AG04449 (cell line): ENCODE measurements at places on chromosomes 2 and 18.
A peak's percentile ranks its signal among the peaks of the same experiment; 100 is the strongest.

- DNase-seq = peak; percentile 36
Measured at GRCh38 chr2:179422037-179422643, 157.5 kb upstream of the SESTD1 start.

DNA sequence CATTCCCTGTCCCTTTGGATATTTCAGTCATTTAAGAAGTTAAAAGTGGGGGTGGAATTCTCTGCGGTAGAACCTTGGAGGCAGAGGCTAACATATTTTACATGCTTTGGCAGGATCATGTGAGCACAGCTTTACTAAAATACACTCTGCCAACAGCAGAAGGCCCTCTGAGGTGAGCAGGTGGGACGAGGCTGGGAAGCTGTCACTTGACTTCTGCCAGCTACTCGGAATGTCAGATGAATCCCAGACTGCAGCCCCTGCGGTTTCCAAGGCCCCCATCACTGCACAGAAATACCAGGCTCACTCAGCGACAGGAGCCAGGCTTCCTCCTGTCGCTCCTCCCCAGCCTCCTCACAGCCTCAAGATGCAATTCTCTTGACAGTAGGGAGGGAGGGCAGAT lies 220.9 kb upstream of the REV1 start:
- no peak for DNase-seq

- DNase-seq = no peak
Measured at GRCh38 chr2:26884486-26884885, 36.6 kb downstream of the DPYSL5 start.

DNA sequence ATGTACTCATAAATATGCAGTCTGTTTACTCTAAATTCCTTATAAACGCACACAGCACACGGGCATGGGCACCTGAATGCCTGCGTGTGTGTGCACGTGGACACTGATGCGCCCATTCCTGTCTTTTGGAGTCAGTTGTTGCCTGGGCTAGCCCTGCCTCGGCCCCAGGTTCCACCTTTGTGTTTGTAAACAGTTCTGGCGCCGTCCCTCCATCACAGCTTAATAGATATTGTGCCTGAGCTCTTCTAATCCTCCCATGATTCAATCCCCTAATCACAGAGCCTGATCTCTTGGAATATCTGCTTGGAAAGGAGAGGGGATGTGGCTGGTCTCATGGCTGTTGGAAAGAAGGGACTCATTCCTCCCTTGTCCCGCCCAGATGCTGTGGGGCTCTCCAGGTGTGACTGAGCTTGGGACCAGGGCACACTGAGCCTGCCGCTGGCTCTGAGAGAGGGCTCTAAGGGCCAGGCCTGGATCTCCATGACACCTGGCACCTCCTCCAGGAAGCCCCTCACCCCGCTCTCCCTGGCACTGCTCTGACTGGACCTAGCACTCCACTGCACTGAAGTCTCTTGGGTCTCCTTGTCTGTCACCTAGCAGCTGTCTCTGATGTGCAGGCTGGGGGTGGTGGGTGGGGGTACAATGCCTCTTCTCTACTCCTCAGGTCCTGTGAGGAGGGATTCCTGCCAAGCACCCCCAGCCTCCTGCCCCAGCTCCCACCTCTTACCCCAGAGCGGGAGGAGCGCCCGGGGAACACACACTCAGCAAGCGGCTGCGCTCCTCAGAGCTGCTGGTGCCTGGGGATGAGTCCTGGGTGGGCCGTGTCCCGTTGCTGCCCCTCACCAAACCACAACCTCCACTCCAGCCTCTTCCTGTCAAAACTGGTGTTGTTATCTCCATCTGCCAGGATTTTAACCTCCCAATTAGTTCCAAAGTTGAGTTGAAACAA lies 181.3 kb downstream of the INHBB start:
- no peak for DNase-seq

- DNase-seq = no peak
Measured at GRCh38 chr2:181419129-181419855, 37.9 kb upstream of the ITGA4 start.

- no peak for DNase-seq
Measured at GRCh38 chr2:174078275-174078674, 113.1 kb upstream of the SP3 start.

- DNase-seq = no peak
Measured at GRCh38 chr2:143177096-143177786, 48.0 kb downstream of the ARHGAP15 start.

- DNase-seq = peak; percentile 24
Measured at GRCh38 chr2:48249025-48249424, 280.9 kb upstream of the STON1 start.

- no peak for DNase-seq
Measured at GRCh38 chr2:158665536-158666302, 129.4 kb upstream of the DAPL1 start.

DNA sequence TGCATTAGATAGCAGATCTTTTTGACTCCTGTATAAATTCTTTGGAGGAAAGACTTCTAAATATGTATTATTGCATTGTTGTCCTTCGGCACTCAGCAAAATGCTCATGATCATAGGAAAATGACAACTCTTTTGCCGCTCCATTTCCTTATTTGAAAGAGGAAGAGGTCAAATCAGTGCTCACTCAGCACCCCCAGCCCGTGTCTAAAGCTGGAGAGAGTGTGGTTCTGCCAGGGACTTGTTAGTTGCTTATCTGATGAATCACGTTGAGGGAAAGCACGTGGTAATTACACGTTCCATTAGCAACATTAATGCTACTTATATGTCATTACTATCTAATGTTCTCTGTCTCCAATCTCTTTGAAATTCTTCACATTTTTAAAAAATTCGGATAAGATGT lies 46.0 kb upstream of the MBP start:
- no peak for DNase-seq

DNA sequence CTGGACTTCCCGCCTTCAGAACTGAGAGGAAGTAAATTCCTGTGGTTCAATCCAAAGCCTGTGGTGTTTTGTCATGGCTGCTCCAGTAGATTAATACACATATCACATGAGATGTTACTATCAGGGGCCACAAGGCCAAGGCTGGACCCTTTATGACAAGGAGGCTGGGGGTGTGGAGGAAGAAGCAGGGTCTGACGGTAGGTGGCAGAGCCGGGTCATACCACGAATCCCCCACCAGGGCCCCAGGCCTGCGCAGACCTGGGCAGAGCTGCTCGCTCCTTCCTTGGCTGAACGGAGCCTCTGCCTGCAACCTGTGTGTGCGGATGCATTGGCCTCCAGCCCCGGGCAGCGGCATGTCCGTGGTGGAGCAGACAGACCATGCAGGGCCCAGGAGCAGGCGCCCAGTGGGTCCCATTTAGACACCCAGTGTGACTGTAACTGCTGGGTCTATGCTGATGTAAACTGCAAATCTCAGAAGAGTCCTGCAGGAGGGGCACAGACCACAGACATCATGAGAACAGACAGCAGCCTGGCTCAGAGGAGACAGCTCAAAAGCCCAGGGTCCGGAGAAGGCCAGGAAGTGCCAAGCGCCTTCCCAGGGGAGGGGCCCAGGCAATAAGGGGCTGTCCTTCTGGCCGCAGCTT lies 155.2 kb downstream of the PXDN start:
- DNase-seq = no peak

GRCh38 chr2:16716024-16716423 lies 50.4 kb upstream of the CYRIA start:
- no peak for DNase-seq

DNA sequence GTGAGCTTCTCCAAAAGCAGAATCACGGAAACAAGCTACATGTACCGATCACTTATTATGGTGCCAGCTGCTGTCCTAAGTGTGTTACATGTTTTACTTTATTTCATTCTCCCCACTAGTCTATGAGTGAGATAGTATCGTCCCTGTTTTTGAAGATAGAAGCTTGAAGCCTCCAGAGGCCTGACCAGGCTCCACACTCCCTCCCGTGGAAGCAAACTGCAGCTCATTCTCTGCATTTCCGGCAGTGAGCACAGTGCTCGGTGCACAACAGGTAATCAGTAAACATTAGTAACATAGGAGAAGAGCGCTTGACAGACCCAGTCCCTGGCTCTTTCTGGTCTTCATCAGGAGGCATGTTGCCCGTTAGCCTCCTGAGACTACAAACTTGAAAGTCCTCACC lies 72.9 kb downstream of the ZBTB7C start:
- DNase-seq = no peak

DNA sequence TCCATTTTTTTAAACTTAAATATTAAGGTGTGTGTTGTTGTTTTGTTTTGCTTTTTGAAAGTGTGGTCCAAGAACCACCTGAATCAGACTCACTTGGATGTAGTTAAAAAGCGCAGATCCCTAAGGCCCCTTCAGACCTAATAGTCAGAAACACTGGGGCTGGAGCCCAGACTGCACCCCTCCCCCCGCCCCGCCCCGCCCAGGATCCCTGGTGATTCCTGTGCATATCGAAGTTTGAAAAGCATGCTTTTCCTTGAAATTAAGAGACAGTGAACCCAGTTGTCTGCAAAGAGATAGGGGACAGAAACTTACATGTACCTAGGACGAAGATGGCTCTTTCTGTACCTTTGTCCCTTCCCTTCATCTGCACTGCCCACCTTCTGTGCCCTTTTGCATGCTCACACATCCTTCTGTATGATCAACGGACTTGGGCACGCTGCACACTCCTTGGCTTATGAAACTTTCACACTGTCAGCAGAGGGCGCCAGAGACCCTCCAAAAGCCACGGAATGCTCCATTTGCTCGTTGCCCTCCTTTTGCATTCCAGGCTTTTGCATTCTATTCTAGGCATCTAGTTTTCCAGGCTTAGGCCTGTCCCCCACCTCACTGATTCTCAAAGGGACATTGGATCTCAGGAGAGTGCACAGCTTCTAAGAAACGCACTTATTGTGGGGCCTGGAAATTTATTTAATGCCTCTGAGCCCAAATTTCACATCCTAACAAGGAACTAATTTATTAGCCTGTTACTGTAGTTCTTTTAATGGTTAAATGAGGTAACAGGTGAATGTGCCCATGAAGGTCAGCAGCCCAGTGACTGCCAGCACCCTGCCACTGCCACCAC lies 32.8 kb upstream of the SLC14A1 start:
- DNase-seq = no peak

DNA sequence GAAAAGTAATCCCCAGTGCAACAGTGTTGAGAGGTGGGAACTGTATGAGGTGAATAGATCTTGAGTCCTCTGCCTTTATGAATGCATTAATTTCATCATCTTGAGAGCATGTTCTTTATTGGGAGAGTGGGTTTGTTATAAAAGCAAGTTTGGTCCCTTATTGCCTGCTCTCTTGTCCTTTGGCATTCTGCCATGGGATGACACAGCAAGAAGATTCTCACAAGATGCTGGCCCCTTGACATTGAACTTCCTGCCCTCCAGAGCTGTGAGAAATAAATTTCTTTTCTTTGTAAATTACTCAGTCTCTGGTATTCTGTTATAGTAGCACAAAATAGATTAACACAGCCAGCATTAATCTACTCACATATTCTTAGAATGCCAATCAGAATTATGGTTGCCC lies 108.6 kb downstream of the EHBP1 start:
- no peak for DNase-seq

- no peak for DNase-seq
Measured at GRCh38 chr2:26685341-26685740, 7.2 kb upstream of the KCNK3 start.

GRCh38 chr18:3879114-3879835 lies 429.3 kb downstream of the TGIF1 start:
- DNase-seq = no peak

- DNase-seq = no peak
Measured at GRCh38 chr18:2336690-2337392, 234.5 kb downstream of the METTL4 start.

DNA sequence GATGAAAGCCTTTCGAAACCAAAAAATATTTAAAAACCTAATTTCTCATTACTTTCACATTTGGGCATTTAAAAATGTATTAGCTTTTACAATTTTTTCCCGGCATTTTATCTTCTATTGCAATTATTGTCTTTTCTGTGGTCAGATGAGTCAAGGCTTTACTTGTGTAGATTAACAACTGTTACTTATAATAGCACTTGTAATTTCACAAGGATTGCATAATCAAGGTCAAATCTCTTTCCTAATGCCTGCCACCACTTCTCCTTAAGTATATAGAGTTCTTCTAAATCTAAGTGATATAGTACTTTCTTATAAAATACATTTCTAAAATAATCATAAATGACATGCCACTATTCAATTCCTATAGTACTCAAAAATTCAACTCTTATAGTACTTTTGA lies 67.2 kb downstream of the SLC8A1 start:
- peak; percentile 85 for DNase-seq

DNA sequence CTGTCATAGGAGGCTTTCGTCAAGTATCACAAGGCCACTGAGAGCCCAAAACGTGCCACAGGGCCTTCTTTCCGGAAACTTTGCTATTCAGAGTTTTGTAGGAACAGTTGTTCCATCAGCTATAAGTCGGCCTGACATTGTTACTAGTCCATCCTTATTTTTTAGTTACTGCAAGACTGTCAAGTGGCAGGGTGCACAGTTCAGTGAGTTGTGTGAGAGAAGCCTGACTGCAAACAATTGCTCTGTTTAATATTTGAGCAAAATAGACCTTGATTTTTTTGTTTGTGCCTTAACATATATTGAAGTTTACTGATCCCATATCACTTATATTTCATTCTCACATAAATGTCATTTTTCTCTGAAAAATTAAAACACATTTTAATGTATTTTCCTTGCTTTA lies 110.1 kb downstream of the GALNT1 start:
- no peak for DNase-seq

GRCh38 chr2:226198956-226199355 lies 600.7 kb downstream of the IRS1 start:
- DNase-seq = no peak

- DNase-seq = no peak
Measured at GRCh38 chr2:188096910-188097309, 194.8 kb upstream of the GULP1 start.

- no peak for DNase-seq
Measured at GRCh38 chr18:26722565-26722931, 143.0 kb downstream of the AQP4 start.

GRCh38 chr2:70978341-70979179 lies at the start of gene ANKRD53:
Gene ANKRD53, plus strand, starts transcription at chr2:70978630. Its CDS starts 16 bp downstream, at chr2:70978646.
- no peak for DNase-seq

- DNase-seq = no peak
Measured at GRCh38 chr2:189492451-189492850, 51.2 kb downstream of the WDR75 start.

- DNase-seq = no peak
Measured at GRCh38 chr18:78579854-78580577, 399.6 kb upstream of the SALL3 start.

- DNase-seq = no peak
Measured at GRCh38 chr2:67502346-67503065, 105.4 kb downstream of the ETAA1 start.

- DNase-seq = no peak
Measured at GRCh38 chr18:10440884-10441283, 13.6 kb upstream of the APCDD1 start.

- no peak for DNase-seq
Measured at GRCh38 chr18:13645093-13645492, 81.3 kb downstream of the FAM210A start.
